ENCODE measurements at places on chromosomes 3 and 15.

- no peak for DNase-seq
These were observed 3.3 kb downstream of the CERS3 start for GRCh38 chr15:100525436-100525835.

GRCh38 chr3:9810433-9810770 is 340 bp downstream of the TTLL3 start:
- no peak for DNase-seq

DNA sequence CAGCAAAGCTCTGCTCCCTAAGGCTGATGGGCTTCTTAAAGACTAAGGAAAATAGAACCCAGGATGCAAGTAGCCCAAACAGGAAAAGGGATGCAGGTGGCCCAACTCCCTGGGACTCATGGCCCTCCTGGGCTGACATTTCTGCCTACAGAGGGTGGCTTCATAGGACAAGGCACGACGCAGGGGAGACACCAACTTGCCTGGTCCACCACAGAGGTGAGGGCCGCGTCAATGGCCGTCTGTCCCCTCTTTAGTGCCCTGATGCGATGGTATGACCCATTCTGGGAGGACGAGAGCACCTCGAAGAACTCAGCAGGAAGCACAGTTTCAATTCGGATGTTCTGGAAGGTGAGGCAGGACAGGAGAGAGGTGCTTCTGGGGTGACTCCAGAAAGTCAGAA is 44.0 kb downstream of the NUP210 start:
- DNase-seq = no peak

DNA sequence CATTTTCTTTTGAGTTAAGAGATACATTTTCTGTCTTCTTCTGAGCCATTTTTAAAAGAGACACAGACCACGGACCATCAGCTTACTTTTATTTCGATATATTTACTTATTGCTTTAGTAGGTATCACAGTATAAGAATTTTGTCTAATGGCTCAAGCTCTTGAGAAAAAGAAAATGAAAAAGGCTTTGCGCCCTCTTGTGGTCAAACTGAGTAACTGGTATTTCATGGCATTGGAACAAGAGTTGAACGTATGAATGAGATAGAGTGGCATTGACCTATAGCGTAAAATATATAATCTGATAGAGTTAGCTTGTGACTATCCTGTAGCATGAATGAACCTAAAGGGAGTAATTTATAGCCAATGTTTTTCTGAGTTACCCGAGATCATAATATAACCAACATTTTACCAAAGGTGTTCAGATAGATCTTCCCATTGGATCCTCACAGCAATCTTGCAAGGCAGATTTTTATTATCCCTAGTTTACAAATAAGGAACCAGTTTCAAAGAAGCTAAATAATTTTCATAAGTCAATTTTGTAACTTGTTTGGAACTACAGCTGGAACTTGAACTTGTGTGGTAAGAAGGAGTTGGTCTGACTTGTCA is 154.6 kb downstream of the POLR2M start:
- no peak for DNase-seq

DNA sequence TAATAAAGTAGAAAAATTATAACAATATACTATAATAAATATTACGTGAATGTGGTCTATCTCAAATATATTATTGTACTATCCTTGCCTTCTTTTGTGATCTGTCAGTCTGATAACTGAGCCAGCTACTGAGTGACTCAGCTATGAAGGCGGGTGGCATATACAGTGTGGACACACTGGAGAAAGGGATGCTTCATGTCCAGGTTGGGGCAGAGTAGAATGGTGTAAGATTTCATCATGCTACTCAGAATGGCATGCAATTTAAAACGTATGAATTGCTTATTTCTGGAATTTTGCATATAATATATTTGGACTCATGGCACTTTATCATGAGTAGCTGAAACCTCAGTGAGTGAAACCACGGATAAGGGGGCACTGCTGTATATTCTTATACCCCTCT is 172.9 kb upstream of the TBC1D5 start:
- DNase-seq = no peak

DNA sequence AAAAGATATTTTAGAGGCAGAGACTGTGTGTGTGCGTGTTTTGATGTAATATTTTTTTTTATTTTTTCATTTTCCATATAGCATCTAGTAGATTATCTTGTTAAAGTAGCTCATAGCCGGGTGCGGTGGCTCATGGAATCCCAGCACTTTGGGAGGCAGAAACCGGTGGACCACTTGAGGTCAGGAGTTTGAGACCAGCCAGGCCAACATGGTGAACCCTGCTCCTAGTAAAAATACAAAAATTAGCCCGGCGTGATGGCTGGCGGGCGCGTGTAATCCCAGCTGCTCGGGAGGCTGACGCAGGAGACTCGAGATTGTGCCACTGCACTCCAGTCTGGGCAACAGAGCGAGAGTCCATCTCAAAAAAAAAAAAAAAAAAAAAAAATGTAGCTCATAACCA is 1481.2 kb upstream of the CADM2 start:
- no peak for DNase-seq

- DNase-seq = no peak
These were observed 476.0 kb downstream of the OCA2 start for GRCh38 chr15:27623149-27623548.

DNA sequence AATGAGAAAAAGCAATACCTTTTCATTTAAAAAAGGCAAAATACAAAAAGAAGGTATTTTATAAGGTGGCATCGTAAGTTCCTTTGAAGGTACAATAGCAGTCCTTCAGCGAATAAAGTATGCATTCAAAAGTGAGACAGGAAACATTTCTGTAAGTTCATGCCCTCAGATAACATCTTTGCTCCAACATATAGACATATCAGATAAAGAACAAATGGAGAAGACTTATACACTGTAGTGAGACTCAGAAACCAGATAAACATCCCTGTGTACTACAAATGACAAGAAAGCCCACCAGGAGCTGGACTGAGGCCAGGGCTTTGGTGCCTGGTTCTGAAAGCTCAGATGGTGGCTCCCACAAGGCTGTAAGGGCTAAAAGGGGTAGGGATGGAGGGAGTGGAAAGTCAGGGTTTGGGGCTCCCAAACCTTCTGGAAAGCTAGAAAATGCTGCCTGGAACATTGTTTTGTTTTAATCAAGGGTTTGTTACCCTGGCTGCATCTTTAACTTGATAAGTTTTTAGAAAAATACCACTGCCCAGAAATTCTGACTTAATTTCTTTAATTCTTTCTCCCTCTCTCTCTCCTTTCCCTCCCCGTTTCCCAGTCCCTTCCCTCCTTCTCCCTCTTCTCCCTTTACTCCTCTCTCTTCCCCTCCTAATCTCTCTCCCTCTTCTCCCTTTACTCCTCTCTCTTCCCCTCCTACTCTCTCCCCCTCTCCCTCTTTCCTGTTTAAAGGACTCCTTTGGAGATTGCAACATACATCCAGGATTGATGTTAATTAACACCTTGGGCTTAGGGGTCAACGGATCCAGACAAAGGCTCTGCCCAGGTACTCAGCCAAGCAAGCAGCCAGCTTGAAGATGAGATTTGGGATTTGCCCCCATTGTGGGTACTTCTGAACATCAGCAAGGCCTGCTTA is 126.1 kb downstream of the AQP9 start:
- DNase-seq = no peak

GRCh38 chr3:24287755-24288450 is 206.7 kb downstream of the THRB start:
- DNase-seq = no peak

- DNase-seq = no peak
These were observed 534.5 kb upstream of the TBL1XR1 start for GRCh38 chr3:177731644-177732268.

GRCh38 chr3:59654480-59655417 is 604.9 kb upstream of the CFAP20DC start:
- DNase-seq = no peak

DNA sequence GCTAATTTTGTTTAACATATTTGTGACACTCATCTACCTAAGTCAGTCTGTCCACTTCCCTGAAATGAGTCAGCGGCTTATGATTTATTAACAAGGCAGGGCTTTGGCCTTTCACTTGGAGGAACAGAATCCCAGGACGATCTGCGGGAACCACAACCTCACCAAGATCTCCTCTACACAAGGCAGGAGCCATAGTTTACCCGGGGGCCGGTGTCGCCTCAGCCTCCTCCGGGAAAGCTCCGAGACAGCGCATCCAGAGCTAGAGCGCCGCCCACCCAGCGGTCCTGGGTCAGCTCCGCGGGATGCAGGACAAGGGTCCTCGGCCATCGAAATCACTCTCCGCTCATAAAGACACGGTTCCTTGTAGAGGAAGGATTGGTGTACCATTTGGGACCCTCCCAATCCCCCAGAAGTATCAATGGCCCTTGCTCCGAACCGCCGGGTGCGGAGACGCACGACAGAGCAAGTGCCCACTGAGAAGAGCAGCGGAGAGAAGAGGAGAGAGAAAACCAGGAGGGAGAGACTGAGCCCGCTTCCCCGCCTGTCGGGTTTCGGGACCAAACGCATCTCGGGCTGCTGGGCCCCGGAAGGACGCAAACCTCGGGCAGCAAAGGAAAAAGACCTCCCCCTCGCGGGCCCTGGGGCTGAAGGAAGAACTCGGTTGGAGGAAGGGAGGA is 13.1 kb upstream of the ALCAM start:
- DNase-seq = no peak

GRCh38 chr3:147620906-147621305 is 211.7 kb downstream of the ZIC1 start:
- no peak for DNase-seq

DNA sequence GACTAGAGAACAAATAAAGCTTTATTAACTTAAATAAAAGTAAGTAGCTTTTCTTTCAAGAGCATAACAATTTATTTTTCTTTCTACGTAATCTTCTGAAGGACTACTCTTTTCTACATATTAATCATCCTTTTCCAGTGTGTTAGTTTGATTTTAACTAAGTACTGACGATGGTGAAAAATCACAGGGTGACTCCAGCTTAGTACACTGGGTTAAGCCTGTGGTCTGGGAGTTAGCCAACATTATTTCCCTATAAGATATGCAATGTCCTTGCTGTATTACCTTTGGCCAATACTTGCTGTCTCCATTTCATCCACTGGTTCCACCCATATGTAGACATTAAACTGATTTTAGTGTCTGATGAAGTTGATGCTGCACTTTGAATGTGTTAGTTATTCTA is 508.6 kb upstream of the SUCLG2 start:
- DNase-seq = no peak

DNA sequence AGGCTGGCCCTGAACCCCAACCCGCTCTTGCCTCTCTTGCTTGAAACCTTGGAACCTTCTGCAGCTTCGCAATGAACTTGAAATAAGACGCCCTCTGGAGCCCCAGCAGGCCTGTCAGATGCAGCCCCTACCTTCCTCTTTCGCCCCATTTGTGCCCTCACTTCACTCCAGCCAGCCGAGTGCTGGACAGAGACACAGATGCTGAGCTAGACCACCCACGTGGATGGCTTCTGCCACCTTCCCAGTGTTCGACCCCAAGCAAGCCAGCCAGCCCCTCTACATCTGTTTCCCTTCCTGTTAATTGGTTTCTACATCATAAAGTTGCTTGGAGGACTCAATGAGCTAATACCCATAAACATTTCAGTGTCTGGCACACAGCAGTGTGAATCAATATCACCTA is 23.8 kb upstream of the SNRPA1 start:
- no peak for DNase-seq

GRCh38 chr15:65969865-65970816 is 100.8 kb downstream of the RAB11A start:
- no peak for DNase-seq

- DNase-seq = no peak
These were observed 142.1 kb upstream of the RAD18 start for GRCh38 chr3:9105421-9105820.

DNA sequence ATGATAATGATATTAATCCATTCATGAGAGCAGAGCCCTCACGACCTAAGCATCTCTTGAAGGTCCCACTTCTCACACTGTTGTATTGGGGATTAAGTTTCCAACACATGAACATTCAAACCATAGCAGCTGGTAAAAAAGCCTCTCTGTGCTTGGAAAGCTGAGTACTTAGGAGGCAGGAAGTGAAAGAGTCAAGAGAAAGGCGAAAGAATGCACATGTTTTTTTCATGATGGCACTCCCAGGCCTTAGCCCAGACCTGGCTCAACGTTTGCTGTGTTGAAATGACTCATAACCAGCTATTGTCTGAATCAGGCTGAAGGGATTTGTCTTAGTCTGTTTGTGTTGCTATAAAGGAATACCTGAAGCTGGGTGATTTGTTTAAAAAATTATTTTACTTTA is 84.4 kb upstream of the RGMA start:
- DNase-seq = no peak

DNA sequence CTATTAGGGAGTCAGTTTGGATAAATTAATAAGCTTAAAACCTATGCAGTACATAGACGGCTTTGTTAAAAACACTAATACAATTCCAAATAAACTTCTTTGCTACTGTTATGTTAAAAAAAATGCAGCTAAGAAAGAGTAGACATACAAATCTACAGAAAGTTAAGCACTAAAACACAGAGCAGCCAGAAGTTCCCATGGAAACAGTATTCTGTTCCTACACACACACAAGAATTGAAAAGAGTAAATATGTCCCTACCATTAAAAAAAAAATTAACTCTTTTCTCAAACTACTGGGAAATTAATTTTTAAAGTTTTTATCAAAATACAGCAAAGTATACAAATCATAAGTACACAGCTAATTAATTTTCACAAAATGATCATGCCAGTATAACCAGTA is 71.6 kb downstream of the CLASP2 start:
- DNase-seq = no peak

DNA sequence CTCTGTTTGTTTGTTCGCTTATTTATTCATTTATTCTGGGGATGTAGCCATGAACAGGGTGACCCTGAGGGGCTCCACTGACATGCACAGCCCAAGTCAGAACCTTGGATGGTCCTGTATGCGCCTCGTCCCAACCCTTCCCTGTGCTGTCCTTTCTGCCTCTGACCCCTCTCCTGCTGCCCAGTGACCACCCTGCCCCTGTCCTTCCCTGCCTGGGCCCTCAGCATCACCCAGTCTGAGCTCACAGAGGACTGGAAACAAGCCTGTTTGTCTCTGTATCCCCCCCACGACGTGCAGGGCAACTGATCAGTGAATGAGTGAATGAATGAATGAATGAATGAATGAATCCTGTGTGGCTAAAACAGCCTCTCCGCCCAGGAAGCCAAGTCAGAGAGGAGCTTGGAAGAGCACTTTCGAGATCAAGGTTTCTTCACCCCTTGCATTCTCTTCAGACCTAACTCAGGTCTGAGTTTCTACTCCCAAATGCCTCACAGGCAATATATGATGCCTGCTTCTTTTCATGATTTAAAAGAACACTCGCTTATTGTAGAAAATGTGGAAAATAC is 157.7 kb downstream of the SMAD6 start:
- no peak for DNase-seq

- DNase-seq = no peak
These were observed 14.9 kb downstream of the CCDC13 start for GRCh38 chr3:42758126-42758525.

GRCh38 chr15:74316141-74316540 is 51.3 kb downstream of the CYP11A1 start:
- no peak for DNase-seq

DNA sequence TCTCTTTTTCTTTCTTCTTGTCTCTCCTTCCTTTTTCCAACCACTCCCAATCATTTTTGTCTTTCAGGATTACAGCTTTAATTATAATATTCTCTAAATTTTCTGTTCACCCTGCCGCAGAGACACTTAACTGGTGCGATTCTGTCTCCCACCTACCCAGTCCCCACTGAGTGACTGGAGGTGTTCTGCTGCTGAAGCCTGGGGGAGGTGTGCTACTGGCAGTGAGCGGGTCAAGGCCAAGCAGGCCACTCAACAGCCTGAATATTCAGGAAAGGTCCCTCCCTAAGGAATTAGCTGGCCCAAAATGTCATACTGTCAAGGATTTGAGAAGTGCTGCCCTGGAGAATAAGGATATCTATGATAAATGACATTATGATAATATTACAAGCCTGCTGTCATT is 126.5 kb downstream of the GABRG3 start:
- no peak for DNase-seq

All from stimulated activated CD4-positive, alpha-beta T cell treated with anti-CD3 and anti-CD28 coated beads, Interleukin-12 subunit alpha, Interleukin-12 subunit beta, amount 100 ng/mL, for 24 hours (primary cell).